Ovary (tissue), 10 donors: ENCODE measurements at places on chromosomes 2 and 18. TPM values are rescaled to one million over a fixed set of nuclear protein-coding genes. Genes with fewer than 3 reads are reported as not detected.

The SYT4 gene
- 0.83 TPM for total RNA-seq

DNA sequence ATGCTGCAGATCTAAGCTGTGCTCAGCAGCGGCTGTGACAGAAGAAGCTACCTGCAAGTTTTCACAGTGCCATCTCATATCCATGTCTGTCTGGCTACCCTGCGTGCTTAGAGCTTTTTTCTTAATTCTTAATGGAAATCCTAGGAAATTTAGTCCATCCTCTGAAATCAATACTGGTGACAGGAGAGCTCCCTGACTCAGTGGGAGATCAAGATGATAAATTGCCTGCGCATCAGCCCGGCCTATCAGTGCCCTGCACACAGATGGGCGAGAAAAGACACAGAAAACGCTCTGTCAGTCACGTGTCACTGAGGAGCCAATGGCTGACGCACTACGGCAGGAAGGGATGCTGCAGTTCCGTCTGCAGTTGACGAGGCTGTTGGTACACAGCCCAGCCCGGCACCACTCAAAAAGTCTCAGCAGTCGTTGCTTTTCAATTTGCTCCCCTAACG is 819.6 kb upstream of the FSHR start:
- DNase-seq = peak; percentile 49

DNA sequence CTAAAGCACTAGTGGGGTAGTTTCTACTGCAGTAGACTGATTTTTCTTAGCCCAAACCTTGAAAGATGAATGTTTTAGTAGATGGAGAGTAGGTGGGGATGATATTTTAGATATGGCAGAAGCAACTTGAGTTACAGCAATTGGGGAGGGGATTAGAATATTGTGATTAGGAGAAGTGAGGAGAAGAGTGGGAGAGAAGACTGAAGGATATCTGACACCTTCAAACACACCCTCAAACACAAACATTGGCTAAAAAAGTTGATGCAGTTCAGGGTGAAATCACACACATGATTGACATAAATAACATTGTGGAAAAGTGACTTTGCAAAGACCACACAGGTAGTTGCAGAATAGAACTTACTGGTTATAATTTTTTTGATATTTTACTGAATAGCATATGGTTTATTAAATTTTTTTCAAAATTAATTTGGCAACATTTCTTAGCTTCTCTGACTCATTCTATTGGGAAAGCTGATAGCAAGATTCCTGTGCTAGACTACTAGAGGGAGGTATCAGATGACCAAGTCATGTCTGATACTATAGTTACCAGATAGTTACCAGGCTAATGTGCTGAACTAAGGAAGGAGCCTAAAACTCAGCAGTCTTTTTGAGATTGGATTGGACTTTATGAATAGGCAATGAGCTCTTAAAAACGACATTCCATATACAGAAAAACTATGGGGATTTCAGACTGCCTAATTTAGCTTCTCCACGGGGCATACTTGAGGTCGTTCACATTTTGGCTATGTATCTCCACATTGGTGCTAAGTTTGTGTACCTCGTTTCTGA is 73.0 kb downstream of the ACTR3 start:
- no peak for DNase-seq

The LIMS4 gene
- total RNA-seq = 8.4 TPM

- no peak for DNase-seq
Observed at GRCh38 chr2:60364491-60364890, 189.0 kb downstream of the BCL11A start.

GRCh38 chr2:47686018-47686417 is 96.9 kb upstream of the MSH6 start:
- no peak for DNase-seq

GRCh38 chr2:69154106-69154505 is 141.1 kb downstream of the ANTXR1 start:
- no peak for DNase-seq

- DNase-seq = no peak
Observed at GRCh38 chr2:224287531-224287930, 114.4 kb downstream of the FAM124B start.

GRCh38 chr2:203739351-203739750 is 32.9 kb downstream of the CD28 start:
- no peak for DNase-seq

- DNase-seq = no peak
Observed at GRCh38 chr2:233178994-233179847, 72.3 kb upstream of the ATG16L1 start.

DNA sequence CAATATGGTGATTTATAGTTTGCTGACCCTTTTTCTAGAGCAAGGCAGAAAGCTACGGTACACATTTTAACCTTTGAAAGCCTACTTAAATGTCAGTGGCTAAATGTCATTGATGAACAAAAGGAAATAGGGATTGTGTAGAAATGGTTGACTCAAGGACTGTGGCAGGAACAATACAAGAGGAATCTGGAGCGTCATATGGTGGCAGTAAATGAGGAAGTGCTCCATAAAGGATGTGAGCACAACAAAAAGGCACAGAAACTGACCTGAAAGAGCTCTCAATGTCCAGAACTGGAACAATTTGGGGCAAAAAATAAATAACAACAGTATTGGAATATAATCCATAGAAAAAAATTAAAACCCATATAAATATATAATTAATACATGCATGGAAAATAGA is 443.9 kb upstream of the VRK2 start:
- no peak for DNase-seq

DNA sequence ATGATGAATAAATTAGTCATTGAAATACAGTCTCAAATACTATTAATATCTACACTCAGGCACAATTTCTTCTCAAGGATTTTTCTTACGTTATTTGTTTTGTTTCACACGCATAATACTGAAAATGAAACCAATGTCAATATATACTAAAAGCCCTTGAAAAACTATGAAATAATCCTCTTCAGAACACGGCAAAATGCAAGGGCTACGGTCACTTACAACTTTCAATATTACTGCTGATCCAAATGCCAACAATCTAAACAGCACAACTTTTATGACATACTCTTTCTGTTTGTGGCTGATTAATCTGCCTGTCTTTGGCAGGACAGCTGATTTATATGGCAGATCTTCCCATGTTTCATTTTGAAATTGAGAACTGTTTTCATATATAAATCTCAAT is 68.3 kb downstream of the LRPPRC start:
- no peak for DNase-seq

- no peak for DNase-seq
Observed at GRCh38 chr2:42463570-42463969, 30.2 kb downstream of the KCNG3 start.

DNA sequence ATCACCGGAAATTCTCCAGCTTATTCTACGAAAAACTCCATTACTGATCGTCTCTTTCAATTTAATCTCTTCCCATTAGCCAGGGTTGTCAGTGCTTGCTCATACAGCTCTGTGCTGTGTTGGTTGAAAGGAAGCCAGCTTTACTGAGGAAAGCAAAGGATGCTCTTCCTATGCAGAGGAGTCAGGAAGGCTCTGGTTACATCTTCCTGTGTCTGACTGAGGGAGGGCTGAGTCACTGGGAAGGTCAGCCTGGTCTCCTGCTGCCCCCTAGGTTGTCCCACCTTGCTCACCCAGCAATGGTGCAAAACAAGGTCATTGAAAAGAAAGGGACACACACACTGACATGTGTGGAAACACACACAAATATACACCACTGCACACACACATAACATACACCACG is 975.6 kb downstream of the DCDC2C start:
- no peak for DNase-seq

DNA sequence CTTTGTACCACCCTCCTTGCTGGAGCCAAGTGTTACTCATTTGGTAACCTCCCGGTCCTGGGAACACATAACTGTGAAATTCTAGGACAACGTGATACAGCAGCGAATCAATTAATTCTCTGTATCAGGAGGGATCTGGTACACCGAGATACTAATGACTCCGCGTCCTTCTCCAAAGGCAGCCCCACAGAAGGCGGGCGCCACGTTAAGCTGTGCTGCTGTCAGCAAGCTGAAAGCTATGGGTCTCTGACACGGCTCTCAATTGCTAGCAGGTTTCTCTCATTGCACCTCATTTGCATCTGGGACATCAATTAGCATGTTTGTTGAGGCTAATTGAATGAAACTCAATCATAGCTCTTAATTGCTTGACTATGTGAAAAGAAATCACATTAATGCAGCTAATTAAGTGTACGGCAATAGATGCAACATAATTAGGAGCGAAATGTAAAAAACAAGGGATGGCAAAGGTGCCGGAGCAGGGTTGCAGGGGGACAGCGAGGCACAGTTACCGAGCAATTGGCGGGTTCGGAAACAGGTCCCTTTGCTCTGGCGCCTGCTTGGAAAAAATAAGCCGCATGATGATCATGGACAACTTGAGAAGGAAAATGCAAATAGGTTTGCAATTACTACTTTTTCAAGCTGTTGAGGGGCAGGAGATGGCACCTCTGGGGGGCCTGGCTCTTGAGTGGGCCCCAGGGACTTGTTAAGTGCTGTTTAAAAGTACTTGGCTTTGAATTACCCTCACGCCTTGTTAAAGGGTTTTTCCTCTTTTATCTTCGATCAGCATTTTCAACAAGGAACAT is 264.2 kb downstream of the GBX2 start:
- DNase-seq = no peak

The NOTO gene
- total RNA-seq = not detected
